Stimulated activated CD4-positive, alpha-beta T cell treated with anti-CD3 and anti-CD28 coated beads, Interleukin-15, amount 100 ng/mL, for 1 hour (primary cell): ENCODE measurements at places on chromosomes 4 and X.

GRCh38 chr4:80486603-80487002 is 151.1 kb downstream of the CFAP299 start:
- DNase-seq, result no peak

DNA sequence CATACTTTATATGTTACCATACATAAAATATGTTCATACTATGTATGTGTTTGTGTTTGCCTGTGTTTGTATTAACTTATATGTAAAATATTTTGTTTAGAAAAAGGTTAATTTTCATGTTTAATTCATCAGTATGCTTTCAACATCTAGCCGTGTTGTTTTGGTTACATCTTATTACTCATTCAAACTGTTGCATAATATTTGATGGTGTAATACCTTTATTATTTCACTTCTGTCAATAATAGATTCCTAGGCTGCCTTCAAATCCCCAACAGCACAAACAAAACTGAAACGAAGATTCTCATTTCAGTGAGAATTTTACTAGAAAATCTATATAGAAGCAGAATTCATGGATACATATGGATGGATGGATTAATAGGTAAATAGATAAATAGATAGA is 462.3 kb upstream of the ADGRL3 start:
- no peak for DNase-seq

GRCh38 chrX:17499512-17499911 is 124.5 kb downstream of the NHS start:
- no peak for DNase-seq

GRCh38 chr4:1361431-1361830 is 14.4 kb downstream of the UVSSA start:
- no peak for DNase-seq

GRCh38 chr4:98508829-98509598 is 149.4 kb downstream of the TSPAN5 start:
- no peak for DNase-seq
